Foreskin keratinocyte (primary cell): ENCODE measurements at places on chromosomes 2 and 18. TPM values are rescaled to one million over a fixed set of nuclear protein-coding genes. Genes with fewer than 3 reads are reported as not detected.

Gene GPAT2
- 3.3 and 4.3 TPM in 2 replicates for polyA plus RNA-seq

Gene KATNAL2
- polyA plus RNA-seq = 0.51 and 0.63 TPM in 2 replicates

Gene ASPRV1
- 0.20 and 0.41 TPM in 2 replicates for polyA plus RNA-seq

Gene CAD
- polyA plus RNA-seq = 47.9 and 53.6 TPM in 2 replicates

Gene CCDC68
- polyA plus RNA-seq = 0.78 and 1.4 TPM in 2 replicates

Gene TBR1
- polyA plus RNA-seq = not detected in 2 replicates

Gene POTEI
- polyA plus RNA-seq = not detected in 2 replicates

Gene ZSCAN30
- 2.8 and 2.9 TPM in 2 replicates for polyA plus RNA-seq

Gene ZNF385B
- 0.52 and 0.57 TPM in 2 replicates for polyA plus RNA-seq

Gene KLHL30
- not detected in 2 replicates for polyA plus RNA-seq

Gene POMC
- polyA plus RNA-seq = 0.46 and 0.50 TPM in 2 replicates

Gene ERFE
- polyA plus RNA-seq = 0.43 and 0.46 TPM in 2 replicates

Gene TLX2
- 0.04 TPM in 1 of 2 replicates, not detected in the other for polyA plus RNA-seq

Gene ACMSD
- not detected in 2 replicates for polyA plus RNA-seq

Gene PTPRM
- 6.2 and 9.7 TPM in 2 replicates for polyA plus RNA-seq

Gene ARHGEF4
- 13.8 and 14.1 TPM in 2 replicates for polyA plus RNA-seq

Gene LINC00305
- not detected in 2 replicates for polyA plus RNA-seq

Gene MPP4
- 0.31 and 0.56 TPM in 2 replicates for polyA plus RNA-seq
